ENCODE measurements at places on chromosomes 11 and 22.

- no peak for DNase-seq
These were observed 65.6 kb downstream of the SHANK2 start for GRCh38 chr11:71186806-71187205.

- DNase-seq: no peak
These were observed 6.7 kb upstream of the SEPTIN5 start for GRCh38 chr22:19707347-19708290.

DNA sequence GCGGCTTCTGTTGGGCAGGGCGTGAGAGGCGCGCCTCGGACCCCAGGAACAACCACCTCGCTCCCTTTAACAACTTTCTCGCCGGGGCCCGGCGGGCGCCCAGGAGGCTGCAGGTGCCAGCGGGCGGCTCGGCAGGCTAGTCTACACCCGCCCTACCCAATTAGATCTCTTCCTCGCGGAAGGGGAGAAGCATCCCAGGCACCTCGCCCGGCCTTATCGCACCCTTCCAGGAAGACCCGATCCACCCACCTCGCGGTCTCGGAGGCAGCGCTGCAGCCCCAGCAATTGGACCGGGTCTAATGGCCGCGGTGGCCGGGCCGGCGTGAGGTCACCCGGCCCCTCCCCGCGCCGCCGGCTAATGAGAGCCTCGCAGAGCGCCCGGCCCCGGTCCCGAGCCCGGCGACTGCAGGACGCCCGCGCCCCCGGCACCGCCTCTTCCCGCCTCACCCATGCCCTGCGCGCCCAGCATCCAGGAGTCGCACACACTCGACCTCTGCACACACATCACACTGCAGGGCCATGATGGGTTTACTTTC, at the start of gene PLAAT3:
Gene PLAAT3 (minus strand): TSS at position 298 of the 536 bp plus-strand sequence. CDS start 419 bp downstream, outside the sequence.
- DNase-seq: no peak

DNA sequence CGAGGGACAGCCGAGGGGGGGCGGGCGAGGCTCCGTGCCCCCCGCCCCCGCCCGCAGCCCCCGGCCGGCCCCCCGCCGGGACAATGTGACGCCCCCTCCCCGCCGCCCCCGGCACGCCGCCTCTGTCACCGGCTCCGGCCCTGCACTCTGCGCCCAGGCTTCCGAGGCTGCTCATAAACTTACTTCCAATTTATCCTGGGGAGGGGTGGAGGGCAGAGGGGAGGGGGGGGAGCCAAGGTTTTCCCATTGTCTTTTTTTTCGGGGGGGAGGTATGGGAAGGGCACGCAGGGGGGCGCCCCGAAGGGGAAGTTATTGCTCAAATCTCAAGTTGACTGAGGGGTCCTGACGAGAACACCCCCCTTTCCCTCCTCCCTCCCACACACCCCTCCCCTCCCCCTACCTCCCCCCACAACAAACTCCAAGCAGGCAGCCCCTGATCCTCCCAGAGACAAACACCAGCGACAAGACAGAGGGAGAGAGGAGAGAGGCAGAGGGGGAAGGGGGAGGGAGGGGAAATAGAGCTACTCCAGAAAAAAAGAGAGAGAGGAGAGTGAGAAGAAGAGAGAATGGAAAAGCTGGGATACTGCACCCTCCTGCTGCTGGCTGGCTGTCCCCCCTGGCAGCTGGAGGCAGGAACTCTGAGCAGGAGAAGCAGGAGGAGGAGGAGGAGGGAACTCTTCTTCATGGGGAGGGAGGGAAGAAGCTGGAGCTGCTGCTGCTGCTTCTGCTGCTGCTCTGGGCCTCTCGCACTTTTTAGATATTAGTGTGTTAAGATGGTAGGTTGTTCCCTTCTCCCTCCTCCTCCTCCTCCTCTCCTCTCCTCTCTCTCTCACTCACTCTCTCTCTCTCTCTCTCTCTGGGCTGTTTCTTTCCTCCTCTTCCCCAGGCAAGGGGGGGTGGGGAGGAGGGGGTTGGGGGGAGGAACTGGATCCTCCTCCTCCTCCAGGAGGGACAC, 631 bp downstream of the PHF21A start:
- DNase-seq: no peak
